SIG-M5 (cell line): ENCODE measurements at places on chromosomes 2 and 18.

DNA sequence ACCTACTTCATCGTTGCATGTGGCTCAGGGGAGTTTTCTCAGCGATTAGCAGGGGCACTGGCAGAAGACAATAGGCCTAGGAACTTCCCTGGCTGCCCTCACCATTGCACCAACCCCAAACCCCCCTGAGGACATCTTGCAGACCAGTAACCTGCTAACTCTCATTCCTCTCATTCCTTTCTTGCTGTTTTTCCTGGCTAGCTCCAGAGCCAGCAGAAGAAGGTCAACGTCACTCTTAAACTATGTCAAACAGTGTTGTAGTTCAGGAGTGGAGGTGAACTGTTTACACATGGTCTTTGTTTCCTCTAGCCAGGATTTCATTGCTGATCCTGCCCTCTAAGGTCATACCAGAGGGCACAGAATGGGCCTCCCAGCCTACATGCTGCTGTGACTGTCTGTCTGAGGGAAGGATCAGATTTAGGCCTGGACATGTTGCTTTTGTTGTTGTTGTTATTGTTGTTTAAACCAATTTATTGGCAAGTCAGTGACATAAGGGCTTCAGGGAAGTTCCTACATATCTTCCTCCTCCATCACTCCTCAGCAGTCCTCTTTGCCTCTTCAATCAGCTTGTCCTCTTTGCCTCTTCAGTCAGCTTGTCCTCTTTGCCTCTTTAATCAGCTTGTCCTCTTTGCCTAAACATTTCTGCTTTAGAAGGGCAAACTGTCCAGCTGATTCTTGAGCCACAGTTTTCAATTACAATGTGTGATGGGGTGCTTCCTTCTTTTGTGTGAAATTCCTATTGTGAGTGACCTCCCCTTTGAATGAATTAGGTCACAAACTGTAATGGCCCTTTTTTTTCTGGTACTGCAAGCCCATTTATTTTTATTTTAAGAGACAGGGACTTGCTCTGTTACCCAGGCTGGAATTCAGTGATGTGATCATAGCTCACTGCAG lies 471.9 kb upstream of the TNP1 start:
- no peak for DNase-seq

GRCh38 chr2:88011011-88011410 lies 5.3 kb downstream of the RNU2-63P start:
- no peak for DNase-seq

GRCh38 chr2:67645280-67646138 lies 248.4 kb downstream of the ETAA1 start:
- no peak for DNase-seq

DNA sequence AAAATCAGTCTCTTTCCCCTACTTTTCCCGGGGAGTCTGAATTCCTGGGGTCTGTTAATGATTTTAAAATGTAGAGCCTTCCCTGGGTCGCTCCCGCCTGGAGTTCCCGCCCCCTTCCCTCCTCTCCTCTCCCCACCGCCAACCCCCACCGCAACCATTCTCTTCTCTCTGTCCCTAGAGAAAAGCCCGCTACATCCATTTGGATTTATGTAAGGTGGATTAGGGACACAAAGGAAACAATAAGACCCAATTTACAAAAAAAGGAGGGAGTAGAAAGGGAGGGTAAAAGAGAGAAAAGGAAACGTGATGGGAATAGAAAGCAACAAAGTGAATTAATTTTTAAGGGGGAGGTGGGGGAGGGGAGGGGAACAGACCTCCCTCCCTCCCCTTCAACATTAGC lies 2.2 kb downstream of the EPHA4 start:
- no peak for DNase-seq

- no peak for DNase-seq
Measured at GRCh38 chr2:175755656-175756386, 246.2 kb downstream of the LNPK start.

DNA sequence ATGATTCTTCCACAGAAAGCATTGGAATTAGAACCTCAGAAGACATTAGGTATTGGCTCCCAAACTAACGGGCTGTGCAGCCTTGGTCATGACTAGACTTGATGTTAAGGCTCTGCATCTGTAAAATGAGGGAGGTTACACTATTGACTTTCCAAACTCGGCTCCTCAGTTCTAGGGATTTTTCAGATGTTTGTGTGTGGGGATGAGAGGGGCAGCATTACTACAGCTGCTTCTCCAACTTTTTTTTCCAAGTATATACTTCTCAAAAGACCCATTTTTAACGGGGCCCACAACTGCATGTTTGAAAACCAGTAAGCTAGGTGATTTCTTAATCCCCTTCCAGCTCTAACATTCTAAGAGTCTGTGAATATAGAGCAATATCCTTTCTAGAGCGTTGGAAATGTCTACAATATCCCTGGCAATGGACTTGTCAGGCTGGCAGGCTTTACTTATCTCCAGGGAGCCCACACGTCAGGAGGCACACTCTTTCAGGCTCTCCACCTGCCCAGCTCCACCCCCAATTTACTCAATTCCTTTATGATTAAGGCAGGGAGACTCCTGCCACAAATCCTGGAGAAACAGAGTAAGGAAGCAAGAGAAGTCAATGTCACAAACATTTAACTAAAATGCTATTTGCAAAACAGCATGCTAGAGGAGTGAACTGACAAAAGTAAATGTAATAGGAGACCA lies 844 bp upstream of the MPV17 start:
- DNase-seq = no peak

DNA sequence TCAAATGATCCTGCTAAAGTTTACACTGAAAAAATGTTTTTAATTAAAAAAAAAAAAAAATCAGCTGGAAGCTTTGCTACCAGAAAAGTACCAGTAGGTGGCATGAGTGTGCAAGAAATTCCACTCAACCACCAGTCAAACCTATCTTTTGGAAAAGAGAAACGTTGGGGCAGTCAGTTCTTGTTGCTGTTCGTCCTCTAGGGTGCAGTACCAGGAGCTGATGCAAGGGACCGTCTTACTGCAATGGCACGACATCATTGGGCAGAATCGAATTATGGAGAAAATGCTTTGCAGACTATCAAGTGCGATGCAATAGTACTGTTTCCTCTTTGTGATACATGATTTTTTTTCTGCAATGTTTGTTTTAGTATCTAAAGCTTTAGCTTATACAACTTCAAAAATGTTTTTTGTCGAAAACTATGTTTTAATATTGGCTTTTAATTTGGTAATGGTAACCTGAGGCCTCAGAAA lies 18.3 kb downstream of the YPEL5 start:
- DNase-seq = peak; percentile 89

- DNase-seq = no peak
Measured at GRCh38 chr2:55743583-55743982, 49.9 kb upstream of the PNPT1 start.

DNA sequence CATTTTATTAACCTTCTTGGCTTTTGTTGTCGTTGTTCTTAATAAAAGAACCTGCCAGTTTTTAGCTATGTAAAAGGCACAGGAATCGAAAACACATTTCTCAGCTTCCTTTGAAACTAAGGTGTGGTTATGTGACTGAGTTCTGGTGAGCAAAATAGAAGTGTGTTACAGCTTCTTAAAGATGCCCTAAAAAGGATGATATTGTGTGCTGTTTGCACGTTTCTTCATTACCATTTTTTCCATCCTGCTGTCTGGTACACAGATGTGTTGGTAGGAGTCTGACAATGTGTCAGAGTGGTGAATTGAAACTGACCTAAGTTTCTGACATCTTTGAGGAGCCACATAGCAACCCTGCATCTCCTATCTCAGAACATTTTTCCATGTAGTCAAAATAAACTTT lies 380.6 kb downstream of the SUCLG1 start:
- no peak for DNase-seq

DNA sequence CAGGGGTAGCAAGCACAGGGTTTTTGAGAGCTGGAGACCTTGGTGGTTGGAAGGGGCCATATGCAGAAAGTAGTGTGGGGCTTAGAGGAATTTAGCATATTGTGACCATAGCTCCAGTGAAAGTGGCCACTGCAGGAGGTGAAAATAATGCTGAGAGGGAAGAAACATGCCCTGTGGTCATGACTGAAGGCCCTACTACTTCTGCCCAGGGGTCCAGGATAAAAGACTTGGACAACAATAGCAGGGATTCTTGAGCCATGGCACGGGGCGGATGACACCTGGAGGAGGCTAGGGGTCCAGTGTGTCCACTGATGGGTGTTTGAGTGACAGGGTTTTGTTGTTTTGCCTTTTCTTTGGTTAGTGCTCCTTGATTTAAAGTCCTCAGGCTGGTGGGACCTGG lies 694.6 kb downstream of the CPS1 start:
- no peak for DNase-seq

- no peak for DNase-seq
Measured at GRCh38 chr2:157107460-157107859, 150.0 kb upstream of the GALNT5 start.

- no peak for DNase-seq
Measured at GRCh38 chr2:164084066-164084465, 348.3 kb upstream of the FIGN start.

DNA sequence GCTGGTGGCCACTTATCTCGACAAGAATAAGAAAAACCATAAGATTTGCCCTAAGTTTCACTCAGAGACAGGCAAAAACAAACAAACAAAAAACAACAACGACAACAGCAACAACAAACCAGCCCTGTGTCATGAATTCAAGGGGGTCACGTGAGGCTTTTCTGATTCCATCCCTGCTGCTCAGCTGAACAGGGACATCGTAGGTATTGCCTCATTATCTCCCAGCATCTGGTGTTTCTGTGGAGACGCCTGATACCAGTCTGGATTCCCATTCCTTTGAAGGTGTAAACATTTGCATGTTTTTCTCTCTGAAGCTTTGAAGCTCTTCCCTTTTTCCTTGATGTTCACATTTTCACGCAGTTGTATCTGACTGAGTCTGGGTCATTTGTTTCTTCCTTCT lies 117.4 kb downstream of the KCNF1 start:
- no peak for DNase-seq

GRCh38 chr18:75365837-75366236 lies 61.7 kb downstream of the SMIM21 start:
- no peak for DNase-seq

GRCh38 chr2:189013031-189013430 lies 38.9 kb downstream of the COL3A1 start:
- DNase-seq = no peak

- no peak for DNase-seq
Measured at GRCh38 chr18:42068030-42068429, 113.0 kb downstream of the PIK3C3 start.

DNA sequence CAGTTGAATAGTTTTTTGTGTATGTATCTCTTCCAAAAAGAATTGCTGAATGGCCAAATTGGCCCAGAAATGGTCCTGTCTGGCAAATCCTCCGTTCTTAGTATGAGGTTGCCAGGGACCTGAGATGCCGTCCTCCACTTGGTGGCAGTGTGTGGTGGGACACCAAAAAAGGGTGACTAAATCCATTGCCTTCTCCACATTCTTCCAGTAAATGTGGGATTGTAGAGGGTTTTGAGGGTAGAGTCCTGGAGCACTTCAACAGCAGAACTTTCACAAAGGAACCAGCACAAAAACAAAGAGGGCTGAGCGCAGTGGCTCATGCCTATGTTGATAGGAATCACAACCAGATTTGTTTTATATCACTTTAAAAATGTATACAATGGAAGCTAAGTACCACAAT lies 199.9 kb downstream of the BCL2 start:
- no peak for DNase-seq

DNA sequence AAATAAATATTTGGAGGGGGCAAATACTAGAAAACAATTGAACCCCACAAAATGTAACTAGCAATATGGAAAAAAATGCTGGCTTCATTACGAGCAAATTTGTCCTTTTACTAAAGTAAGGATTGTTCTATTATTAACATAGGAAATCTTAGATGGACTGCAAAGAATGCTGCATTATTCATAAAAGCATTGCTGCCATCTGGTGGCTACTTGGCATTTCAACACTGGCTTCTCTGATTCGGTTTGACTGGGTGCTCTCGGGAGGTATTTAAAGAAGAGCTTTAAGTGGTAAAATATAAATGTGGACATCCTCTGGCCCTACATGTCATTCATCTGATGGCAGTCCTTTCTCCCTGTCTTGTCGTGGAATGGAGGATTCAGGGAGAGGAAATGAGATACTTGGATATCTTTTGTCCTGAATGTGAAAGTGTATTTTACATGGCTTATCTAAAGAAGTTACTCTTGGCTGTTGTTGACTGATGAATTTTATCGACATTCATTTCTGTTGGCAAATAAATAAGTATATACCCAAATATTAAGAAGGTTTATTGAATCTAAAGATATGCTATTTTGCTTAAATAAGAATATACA lies 130.2 kb downstream of the ARHGAP15 start:
- DNase-seq = no peak

- no peak for DNase-seq
Measured at GRCh38 chr2:95349568-95350322, 52.6 kb downstream of the KCNIP3 start.

DNA sequence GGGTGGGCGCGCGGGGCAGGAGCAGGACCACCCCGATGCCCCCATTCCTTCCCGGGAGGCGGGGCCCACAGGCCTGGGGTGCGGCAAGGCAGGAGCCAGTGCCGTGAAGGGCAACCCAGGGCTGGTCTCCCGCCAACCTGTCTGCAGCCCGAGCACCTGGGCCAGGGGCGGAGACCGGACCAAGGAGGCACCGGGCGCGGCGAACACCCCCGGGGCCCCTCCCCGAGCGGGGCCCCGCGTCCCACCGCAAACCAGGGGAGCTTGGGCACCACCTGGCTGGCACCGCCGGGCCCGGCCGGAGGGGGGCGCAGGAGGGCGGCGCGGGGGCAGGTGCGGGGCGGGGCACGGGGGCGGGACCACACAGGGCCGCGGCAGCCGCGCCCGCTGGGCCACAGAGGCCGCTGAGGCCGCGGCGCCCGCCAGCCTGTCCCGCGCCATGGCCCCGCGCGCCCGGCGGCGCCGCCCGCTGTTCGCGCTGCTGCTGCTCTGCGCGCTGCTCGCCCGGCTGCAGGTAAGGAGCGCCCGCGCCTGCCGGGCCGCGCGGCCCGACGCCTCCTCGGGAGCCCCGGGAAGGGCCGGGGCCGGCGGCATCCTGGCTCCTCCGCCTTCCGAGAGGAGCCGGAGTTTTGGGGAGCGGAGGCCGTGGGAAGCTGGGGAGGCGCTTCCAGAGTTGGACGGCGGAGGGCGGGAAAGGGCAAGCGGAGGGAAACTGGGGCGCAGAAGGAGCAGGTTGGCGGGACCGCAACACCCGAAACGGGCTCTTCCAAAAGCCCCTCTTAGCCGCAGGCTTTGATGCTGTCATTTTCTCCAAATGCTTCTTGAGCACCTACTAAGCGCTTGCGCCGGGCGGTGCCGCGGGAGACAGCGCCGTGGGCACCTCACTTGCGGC lies at the start of gene TNFRSF11A:
TSS of gene TNFRSF11A (plus strand) at position 394 of the 889 bp plus-strand sequence. CDS start at position 437, 43 bp downstream.
- DNase-seq = no peak

- no peak for DNase-seq
Measured at GRCh38 chr2:168758970-168759820, 43.2 kb upstream of the NOSTRIN start.

GRCh38 chr2:150075831-150076230 lies 411.6 kb downstream of the RND3 start:
- DNase-seq = no peak

GRCh38 chr2:33730193-33730592 lies 131.1 kb upstream of the FAM98A start:
- no peak for DNase-seq

DNA sequence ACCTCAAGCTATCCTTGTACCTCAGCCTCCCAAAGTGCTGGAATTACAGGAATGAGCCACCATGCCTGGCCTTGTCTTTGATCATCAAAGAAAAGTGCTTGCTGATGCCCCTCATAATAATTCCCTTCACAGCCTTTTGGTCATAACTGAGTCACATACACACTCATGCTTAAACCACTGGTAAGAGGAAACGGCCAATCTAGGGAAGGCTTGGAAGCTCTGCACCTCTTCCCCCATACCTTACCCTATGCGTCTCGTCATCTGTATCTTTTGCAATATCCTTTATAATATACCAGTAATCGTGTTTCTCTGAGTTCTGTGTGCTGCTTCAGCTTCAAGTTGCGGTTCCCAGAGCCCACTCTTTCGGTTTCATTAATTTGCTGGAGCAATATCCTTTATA lies 4.8 kb upstream of the RNF138 start:
- DNase-seq = peak; percentile 17
